Glomerular endothelial cell (primary cell): ENCODE measurements at places on chromosomes 5 and 9. TPM values are rescaled to one million over a fixed set of nuclear protein-coding genes. Genes with fewer than 3 reads are reported as not detected.

DNA sequence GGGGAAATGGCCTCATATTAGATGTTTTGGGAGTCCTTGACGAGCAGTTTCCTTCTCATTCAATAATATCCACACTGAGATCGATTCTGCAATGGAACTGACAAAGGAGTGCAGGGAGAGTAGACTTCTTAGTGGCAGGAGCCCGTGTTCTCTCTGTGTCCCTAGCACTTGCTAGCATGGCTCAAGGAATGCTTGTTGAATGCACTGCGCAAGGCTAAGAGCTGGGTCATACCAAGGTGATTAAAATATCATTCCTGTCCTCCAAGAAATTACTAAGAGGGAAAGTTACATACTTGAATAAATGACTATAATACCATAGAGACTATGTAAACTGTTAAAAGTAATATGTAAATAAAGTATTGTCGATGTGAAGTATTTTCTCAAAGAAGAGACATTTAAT is 630.1 kb downstream of the IRX1 start:
- DNase-seq = no peak

DNA sequence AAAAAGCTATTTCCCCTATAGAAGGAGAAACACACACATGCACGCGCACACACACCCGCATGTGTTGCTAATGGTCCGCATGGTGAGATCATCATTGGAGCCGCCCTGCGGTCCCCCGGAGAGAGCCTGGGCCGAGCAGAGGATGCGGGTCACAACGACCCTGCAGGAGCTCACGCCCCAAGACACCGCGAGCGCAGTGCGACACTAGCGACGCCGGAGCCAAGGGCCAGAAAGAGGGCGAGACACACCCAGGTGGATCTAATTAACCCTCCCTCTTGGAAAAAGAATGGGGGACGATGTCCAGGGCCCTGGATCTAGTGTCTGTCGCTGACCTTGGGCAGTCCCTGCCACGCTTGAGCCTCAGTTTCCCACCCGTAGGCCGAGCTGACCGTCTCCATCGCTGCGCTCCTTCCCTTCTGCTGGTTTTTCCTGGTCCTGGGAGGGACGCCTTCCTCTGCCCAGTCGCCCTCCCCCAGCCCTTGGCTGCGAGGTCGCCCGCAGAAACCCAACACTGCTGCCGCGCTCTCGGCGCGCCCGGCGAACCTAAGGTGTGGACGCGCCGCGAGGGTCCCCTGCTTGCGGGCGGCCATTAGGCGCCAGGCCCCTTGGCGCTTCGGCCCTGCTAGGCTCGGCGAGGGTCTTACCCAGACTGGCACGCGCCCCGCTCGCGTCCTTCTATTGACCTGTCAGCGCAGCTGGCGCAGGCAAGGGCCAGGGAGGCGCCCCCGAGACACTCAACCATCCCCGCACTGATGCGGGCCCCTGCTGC is 47.5 kb upstream of the RNF20 start:
- DNase-seq = no peak

- no peak for DNase-seq
These were observed 505.0 kb downstream of the ELAVL2 start for GRCh38 chr9:23321049-23321448.

- DNase-seq = no peak
These were observed 17.6 kb downstream of the CD74 start for GRCh38 chr5:150394912-150395687.

DNA sequence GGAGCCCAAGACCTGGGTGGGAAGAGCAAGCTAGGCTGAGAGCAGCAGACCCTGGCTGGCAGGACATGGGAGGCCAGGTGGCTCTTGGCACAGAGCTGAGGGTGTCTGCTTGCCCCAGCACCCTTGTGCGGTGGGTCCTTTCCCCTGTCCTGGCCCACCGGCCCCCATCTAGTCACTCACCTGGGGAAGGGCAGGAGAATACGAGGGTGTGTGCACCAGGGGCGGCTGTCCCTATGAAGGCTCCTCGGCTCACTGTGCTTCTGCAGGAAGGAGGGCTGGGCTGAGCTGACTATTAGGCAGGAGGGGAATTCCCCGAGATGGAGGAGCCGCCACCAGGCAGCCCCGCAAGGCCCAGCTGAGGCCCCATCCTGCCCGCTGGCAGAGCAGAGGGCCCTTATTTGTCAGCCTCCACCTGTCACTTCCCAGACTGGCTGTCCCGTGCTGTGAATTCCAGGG is 6.1 kb upstream of the TNIP1 start:
- no peak for DNase-seq

DNA sequence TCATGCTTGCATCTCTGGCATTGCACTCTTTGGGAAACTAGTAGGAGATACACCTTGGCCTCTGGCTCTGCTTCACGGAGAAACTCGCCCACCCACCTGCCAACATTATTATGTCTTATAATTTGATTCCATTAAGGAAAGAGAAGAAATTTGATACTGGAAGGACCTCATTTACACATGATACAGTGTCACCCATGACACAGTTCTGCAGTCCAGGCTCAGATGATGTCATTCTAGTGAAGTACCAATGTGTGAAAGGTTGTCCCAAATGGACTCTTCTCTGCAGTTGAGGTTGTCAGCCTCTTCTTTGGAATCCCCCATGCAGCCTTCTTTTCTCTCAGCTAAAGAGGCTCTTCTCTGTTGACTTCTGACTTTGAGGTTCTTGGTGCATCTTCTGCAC is 329.1 kb downstream of the NTRK2 start:
- no peak for DNase-seq

- no peak for DNase-seq
These were observed 142.8 kb downstream of the ENC1 start for GRCh38 chr5:74497706-74498105.

Gene EGFLAM
- total RNA-seq = 1.2 and 4.3 TPM in 2 replicates

DNA sequence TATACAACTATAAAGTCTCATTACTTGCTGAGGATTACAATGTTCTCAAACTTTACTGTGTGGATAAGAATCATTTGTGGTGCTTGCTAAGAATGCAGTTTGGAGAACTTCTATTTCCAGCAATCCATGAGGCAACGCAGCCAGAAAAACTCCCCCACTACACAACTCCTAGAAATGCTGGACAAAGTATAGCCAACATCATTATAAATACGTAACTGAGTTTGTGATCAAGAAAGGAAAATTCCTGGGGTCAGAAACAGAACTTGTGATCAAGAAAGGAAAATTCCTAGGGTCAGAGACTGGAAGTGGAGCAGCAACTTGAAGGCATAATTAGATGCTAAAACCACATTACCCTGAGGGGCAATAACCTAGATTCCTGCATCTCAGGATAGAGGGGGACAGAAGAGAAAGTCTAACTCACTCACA is 81.1 kb downstream of the MAT2B start:
- DNase-seq = no peak

DNA sequence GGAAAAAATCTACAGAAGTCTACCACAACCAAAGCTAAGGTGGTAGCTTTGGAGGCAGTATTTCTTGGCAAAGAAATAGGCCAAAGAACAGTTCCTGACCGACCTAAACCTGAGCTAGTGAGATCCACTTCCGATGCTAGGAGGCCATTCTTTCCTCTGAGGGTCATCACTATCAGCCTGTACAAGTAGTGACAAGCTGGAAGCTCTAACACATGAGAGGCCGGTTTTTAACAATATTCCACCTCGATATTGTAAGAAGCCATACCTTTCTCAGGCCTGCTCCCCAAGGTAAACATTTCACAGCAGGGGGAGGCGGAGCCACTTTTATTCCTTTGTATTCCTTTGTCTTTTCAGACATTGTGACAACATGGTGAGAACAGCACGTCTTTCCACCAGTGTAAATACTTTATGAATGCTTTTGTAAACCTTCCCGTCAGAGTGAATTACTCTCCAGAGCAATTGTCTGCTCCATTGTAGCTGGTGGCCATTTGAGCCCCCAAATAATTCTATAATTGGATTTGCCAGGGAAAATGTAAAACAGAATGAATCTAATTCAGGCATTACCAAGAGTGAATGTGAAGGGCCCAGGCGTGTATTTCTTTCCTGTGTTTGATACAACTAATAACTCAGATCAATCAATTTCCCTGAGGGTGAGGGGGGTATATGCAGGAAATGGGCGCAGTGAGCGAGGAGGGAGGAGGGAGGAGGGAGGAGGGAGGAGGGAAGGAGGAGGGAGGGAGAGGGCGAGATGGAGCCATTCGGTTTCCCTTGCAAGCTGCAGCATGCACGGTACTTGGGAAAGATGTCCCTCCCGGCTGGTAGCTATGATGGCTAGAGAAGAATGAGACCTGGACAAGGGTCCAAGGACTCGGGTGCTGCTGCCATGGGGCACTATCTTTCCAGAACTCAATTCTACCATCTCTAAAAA is 166.6 kb downstream of the CDK5RAP2 start:
- DNase-seq = no peak

- DNase-seq = no peak
These were observed 556.3 kb upstream of the KLF4 start for GRCh38 chr9:108045851-108046250.

Gene TMEM215
- not detected in 2 replicates for total RNA-seq

Gene HSD17B3
- total RNA-seq = not detected in 2 replicates

GRCh38 chr5:176624938-176625337 is 5.4 kb downstream of the SNCB start:
- no peak for DNase-seq
